Stimulated activated CD4-positive, alpha-beta T cell treated with anti-CD3 and anti-CD28 coated beads, Interleukin-12 subunit alpha, Interleukin-12 subunit beta, amount 100 ng/mL, for 24 hours (primary cell): ENCODE measurements at places on chromosomes 16 and 17.

- peak; percentile 15 for DNase-seq
These were observed 246.6 kb upstream of the RPL38 start for GRCh38 chr17:73956595-73957465.

- DNase-seq = no peak
These were observed 11.7 kb downstream of the CACNG1 start for GRCh38 chr17:67055811-67056745.

DNA sequence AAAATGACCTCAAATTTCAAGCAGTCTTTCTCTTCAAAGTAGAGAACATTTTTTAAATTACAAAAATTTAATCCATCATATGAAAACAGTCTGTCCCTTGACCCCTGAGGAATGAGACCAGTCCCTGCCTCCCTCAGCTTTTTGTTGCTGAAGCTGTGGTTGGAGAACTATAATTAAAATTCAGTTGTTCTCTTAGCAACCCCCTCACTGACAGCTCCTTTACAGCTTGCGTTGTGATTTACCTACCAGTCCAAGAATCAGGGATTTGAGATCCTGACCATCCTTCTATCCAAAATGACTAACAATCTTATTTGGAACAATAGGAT, 29.8 kb downstream of the LYRM1 start:
- DNase-seq = no peak

DNA sequence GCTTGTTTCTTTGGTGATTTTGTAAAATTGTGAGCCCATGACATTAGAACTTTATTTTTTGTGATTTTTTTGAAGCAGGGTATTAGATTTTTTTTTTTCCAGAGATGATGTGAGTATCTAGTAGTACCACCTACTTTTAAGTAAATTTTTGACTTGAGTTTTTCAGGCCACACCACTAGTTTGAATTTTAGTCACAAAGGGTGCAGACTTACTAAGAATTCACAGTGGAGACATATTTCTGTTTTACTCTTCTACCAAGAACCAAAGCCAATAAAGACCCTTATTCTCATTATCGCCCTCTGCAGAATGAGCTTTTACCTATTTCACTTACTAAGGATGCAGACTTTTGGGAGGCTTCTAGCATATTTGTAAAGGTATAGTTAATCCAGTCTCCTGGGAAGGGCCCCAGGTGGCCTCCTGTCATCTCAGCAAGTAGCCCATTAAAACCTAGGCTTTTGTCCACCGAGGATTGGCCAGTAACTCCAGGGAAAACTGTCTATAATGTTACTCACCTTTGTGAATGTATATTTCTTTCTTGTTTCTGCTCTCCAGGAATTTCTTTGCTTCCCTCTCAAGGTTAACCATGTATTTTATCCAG, 30.6 kb downstream of the NLK start:
- DNase-seq = no peak

GRCh38 chr17:72150632-72151460, 30.0 kb downstream of the SOX9 start:
- DNase-seq = no peak

GRCh38 chr16:30904114-30904780, 7.8 kb downstream of the CTF1 start:
- DNase-seq = no peak

DNA sequence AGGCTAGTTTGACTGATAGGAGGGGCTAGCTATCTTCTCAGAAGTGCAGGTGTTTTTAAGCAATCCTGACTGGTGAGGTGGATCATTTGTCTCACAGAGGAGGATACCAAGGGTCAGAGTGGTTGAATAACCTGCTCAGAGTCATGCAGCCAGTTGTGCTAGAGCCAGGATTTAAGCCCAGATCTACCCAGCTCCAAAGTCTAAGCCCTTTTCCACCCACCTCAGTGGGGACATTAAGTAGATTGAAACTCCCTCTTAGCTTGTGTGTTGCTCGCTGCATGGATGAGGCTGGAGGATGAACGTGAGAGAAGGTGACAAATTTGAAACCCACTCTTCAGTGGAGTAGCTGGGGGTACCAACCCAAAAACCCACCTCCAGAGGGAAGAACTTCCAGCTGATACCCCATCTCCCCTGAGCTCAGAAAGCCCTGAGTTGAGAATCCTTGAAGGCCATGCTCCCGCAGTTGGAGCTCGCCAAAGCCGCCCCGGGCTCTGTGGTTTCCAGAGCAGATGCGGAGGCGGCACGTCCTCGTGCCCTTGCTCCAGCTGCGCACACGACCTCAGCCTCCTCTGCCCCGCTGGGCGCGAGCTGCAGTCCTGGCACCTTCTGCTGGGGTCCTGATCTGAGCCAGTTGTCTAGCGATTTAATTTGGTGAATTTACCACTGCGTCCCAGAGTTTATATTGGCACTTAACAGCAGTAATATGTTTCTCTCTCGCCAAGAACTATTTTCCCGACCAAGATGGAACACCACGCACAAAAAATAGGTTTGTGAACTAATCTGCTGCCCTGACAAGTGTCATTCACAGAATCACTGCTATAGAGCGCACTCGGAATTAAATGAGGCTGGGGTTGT, 159.5 kb downstream of the CCDC182 start:
- no peak for DNase-seq

- DNase-seq = no peak
These were observed 7.4 kb downstream of the CMIP start for GRCh38 chr16:81451753-81452680.

GRCh38 chr16:50848755-50849514, 107.0 kb downstream of the CYLD start:
- no peak for DNase-seq
